Stimulated activated CD8-positive, alpha-beta memory T cell treated with anti-CD3 and anti-CD28 coated beads, Interleukin-15, amount 100 ng/mL, for 24 hours (primary cell): ENCODE measurements at places on chromosomes 1 and 21.

GRCh38 chr21:38805328-38806152 lies at the start of gene ETS2:
ETS2 (plus strand) TSS chr21:38805929; CDS start chr21:38810035, 4,106 bp downstream.
- peak; percentile 21 for DNase-seq

- no peak for DNase-seq
These were observed 766 bp downstream of the CNIH3 start for GRCh38 chr1:224616756-224617409.

GRCh38 chr1:231242516-231243198 lies 1.6 kb downstream of the GNPAT start:
- no peak for DNase-seq

DNA sequence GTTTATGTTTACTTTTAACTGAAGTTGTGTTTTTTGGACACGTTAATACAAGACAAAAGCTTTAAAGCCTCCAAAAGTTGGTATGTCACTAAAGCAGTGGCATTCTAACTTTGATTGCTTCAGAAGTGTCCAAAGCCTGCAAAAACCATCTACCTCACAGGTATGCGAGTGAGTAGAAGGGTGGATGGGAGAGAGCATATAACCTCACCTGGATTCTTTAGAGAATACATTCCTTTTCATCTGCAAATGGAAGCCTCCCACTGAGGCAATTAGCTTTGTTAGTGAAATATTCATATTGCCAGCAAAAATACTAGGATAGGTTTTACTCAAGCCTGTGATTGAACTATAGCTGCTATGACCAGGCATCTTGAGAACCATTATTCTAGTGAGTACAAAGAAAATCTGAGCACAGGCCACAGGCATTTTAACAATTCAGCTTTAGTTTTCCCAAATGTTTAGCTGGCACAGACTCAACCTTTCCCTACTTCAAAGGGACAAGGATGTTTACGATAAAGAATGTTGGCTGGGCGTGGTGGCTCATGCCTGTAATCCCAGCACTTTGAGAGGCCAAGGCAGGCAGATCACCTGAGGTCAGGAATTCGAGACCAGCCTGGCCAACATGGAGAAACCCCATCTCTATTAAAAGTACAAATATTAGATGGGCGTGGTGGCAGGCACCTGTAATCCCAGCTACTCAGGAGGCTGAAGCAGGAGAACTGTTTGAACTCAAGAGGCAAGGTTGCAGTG lies 39.7 kb downstream of the MAP3K21 start:
- DNase-seq: no peak

DNA sequence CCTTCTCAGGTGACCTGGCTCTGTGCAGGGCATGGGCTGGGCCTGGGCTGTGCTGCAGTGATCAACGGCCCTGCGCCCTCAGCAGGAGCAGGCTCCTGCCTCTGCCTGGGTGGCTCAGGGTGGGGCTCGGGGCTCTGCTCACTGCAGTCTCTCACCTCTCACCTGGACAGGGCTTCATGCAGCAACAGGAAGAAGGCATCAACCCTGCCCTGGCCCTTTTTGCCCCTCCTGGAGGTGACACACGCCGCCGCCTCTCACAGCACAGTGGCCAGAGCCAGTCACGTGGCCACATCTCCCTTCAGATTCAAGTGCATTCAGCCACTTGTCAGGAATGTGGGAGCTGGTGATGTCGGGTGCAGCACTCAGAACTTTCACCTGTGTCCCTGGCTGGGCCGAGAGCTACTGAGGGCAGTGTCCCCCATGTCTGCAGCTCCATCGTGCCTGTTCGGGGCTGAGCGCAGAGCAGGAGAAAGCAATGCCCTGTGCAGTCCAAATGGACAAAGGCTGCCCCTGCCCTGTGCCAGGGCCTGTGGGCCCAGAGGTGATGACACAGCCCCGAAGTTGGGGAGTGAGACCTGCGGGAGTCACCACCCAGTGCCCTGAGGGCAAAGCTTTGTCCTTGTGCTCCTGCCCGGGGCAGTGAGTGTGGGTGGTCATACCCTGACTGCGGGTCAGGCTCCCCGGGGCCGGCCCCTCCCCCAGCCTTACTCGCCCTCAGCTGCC lies 314.0 kb downstream of the PTPRU start:
- DNase-seq: no peak

DNA sequence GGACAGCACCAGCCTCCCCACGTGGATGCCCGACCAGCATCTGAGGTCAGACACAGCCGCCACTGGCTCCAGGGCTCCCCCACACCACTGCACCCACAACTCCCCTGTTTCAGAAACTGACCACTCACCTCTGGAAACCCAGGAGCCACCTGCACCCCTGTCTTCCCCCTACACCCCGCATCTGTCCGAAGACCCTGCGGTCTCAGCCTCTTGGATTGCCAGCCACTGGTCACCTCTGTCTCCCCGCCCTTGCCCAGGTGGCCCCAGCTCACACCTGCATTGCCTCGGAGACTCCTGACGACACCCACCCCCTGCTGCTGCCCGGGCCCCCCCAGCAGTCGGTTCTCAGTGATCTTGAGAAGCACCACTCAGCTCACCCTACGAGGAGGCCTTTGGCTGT lies 21.3 kb upstream of the NPHP4 start:
- no peak for DNase-seq

- DNase-seq: no peak
These were observed 126.0 kb downstream of the NR5A2 start for GRCh38 chr1:200153277-200154055.

DNA sequence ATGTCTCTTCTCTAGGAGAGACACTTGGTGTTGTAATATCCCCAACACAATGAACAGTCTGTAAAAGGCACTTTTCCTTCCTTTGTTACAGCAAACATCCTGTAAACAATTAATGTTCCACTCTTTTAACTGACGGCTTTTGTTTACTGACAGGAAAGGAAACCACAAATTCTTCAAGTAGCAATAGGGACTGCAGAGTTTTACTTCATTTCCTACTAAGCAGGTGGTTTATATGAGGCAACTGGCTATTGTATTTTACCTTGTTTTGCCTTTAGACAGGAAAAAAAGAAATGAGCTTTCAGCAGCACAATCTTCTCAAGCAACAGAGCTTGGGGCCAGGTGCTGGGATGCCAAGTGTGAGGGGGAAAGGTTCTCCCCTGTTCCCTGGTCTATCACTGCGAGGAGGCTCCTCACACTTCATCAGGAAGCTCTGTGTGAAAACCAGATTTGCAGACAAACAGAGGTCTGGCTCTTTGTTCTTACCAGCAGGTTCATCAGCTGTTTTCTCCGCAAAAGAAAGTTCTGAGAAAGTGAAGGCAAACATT lies 51.2 kb downstream of the SIPA1L2 start:
- DNase-seq: no peak

- no peak for DNase-seq
These were observed 249.4 kb downstream of the PLPP3 start for GRCh38 chr1:56329970-56330369.

- no peak for DNase-seq
These were observed 27.5 kb downstream of the CTH start for GRCh38 chr1:70438529-70438928.

DNA sequence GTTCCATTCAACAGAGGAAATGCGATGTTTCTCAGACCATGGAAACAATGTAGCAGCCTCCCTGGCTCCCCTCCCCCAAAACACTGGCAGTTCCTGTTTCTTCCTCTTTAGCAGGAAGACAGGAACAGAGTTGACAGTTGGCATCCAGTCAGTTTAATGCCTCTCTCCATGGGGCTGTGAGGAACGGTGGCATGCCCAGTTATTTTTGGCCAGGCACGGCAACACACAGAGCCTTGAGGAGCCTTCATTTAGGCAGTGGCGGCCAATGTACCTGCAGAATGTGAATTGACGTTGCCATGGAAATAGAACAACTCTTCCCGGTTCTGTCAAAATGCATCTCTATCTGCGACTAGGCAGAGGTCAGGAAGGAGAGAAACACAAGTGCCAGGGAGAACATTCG lies 330.6 kb downstream of the DSCAM start:
- no peak for DNase-seq

- DNase-seq: no peak
These were observed 13.1 kb downstream of the IL6R start for GRCh38 chr1:154418062-154418921.

DNA sequence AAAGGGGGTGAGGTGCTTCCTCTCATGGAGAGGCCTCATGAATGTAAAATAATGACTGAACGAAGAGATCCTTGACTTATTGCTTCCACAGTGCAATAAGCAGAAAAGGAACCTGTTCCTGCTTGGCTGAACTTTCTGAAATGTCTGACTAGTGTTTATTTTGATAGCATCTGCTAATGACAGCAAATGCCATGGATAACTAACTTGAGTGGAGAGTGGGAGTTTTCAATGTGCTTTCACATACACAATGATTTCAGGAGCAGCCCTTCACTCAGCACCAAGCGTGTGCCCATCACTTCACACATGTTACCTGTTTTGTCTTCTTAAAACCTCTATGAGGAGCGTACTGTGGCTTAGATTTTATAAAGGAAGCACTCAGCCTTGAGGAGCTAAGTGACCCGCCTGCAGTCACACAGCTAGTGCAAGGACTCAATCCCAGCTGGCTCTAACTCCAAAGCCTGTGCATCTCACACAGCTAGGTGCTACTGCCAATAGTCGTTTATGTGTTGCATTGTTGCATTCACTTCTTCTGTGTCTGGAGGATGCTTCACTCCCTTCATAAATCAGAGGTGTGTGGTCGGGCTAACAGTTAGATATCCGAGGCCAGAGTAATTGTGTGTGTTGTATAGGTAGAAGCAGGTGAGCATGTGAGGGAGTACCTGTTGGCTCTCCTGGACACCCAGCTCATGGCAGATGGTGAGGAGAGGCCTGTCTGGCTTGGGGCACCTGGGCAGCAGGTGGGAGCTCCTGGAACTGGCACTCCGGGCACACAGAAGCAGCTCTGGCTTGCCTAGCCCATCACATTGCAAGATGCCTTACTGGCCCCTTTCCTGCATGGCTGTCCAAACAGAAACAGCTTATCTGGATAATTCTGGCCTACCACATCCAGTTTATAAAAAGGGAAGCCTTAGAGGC lies 12.8 kb downstream of the CASQ2 start:
- DNase-seq: no peak

GRCh38 chr1:15858672-15859372 lies 11.3 kb downstream of the SPEN start:
- DNase-seq: no peak

DNA sequence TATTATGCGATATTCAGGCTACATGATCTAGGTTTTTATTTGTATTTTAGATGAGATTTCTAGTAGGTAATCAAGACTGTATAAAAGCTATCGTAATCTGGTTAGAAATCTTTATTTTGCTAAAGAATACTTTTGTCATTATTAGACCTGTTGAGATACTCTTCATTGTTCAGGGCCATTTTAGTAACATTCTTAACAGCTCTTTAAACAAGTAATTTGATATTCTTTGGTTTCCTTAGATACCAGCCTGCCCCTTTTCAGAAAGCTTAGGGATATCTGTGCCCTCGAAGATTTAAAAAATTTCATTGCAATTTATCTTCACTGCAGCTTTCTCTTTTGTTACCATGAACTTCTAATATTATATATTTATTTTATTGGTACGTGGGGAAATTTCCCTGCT lies 18.9 kb downstream of the ADGRL2 start:
- DNase-seq: no peak

- no peak for DNase-seq
These were observed 146.3 kb upstream of the DNAH14 start for GRCh38 chr1:224783006-224783651.

DNA sequence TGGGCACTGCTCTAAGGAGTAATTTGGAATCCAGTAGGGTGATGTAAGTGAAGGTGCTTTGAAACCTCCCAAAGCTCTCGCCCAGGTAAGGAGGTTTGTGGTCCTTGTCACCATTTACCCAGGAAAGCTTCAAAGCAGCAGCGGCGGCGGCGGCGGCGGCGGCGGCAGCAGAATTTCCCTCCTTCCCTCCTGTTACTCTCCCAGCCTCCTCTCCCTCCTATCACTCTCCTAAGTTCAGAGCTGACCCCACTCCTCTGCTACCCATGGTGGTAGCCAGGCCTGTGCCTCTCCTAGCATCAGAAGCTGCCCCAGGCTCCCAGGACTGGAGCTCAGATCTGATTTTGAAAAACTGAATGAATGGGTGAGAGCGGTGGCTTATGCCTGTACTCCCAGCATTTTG lies 60.7 kb downstream of the ACBD3 start:
- no peak for DNase-seq

DNA sequence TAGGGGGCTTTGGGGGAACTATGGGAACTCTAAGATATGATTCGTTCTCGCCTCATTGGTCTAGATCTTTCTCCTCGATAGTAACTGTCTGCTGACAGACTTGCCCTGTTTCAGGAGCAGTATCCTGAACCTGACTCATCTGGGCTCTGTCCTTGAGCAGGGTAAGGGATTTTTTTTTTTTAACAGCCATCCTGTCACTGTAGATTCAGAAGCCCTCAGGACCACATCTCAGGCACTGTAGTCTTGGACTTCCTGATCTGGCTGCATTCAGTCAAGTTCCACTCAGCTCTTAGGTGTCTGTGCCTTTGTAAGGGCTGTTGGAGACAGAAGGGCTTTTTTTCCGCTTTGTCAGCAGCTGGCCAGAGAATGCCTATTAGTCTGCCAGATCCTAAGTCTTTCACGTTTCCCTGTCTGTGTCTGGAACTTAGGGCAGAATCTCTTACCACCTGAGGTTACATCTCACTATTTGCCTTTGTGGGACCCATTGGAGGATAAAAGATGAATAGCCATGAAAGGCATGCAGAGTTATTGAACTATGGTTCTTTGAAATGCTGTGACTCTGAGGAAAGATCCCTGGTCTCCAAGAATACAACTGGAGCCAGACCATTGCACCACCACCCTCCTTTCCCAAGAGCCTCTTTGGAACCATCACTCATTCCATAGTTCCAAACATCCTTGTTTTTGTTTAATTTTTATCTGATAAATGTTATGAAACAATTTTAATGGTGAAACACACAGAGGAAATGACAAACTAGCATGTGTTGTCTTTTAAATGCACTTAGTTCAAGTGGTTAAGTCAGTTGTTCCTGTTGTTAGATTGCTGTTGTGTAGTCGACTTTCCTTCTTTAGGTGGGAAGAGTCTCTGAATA lies 49.7 kb upstream of the MACF1 start:
- DNase-seq: no peak

GRCh38 chr1:113701429-113701828 lies 57.9 kb downstream of the PHTF1 start:
- DNase-seq: no peak

DNA sequence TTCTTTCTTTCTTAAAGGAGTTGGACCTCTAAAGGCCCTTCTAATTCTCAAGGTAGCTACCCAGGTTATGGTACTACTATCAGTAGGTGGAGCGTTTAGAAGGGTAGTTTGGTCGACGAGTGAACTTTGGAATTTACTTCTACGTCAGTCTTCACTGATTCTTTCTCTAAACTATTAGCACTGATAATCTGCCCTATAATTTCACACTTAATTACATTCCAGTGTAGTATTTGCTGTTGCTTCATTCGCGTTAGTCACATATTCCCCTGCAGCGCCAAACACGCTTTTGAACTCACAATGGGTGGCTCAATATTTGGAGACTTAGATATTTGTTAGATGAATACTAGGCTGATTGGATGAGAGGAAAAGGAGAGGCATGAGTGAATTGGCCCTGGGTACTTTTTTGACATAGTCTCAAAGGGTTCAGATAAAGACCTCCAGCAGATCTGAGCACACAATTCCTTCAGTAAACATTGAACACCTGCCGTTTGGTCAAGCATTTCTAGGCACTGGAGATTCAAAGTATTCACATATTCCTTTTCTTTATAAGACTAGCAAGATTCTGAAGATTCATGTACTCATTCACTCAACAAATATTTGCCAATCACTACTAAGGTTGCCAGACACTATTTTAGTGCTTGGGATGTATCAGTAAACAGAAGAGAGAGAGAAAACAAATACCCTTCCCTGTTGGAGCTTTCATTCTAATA lies 929 bp upstream of the FOXJ3 start:
- no peak for DNase-seq
